NCI-H460 (cell line): ENCODE measurements at places on chromosomes 11 and 22.

DNA sequence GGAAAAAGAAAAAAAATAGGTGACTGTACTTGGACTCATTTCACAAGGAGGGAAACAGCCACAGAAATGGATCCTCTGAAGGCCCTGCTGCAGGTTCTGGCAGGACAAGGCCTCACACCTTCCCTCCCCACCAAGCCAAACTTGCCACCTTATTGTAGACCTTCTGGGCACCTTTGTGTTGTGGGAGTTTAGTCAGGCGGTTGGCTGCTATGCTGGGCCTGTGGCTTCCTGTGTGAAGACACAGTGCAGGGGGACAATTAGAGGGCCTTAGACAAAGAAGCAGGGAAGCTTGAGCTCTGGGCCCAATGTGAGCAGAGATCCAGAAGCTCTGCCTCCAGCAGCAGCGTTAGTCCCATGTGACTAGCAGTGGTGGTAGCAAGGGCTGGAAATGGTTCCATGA, 4.2 kb downstream of the RAB1B start:
- no peak for DNase-seq

DNA sequence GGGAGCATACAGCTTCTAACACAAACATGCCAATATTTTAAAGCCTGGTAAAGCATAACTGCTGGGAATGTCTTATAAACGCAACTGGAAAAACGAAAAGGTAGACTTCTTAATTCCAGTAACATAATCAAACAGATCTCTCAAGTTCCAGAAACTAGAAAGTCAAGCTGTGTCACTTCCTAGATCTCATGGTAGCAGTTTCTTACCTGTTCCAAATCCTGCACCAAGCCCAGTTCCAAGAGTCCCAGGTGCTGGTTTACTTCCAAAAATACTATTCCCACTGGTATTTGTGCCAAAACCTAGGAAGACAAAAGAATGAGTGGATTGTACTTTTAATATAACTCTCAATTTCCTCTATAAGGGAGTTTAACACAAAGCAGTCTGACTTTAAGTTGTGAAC, 44.2 kb downstream of the NUP98 start:
- no peak for DNase-seq

DNA sequence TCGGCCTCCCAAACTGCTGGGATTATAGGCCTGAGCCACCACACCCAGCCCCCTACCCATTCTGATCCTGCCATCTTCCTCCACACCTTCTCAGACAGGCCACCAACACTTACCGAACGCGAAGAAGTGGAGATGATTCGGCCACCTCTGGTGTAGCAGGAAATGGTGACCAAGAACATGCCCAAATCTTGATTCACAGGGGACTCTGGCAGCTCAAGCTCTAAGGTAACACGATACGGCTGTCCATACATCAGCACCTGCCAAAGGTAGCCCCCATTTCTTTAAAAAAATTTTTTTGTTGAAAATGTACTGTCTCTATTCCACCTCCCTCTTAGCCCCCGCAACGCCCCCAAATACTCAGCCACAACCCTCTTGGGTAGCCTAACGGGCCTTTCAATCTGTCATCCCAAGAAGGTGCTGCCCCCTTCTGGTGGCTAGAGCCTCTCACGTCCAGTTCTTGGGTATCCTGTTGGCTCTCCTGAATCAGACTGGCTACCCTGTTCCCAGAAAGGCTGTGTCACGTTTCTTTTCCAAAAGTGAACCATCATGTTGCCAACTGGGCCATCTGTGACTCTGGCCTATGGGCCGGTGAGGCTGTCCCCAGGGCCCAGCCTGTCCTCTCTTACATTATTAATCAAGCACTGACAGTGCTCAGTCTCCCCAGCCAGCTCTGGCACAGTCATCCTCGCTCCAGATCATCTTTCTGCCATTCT, 5.3 kb upstream of the LRRN4CL start:
- peak; percentile 71 for DNase-seq

GRCh38 chr11:73314117-73314961, 6.3 kb downstream of the ARHGEF17 start:
- DNase-seq = no peak

- no peak for DNase-seq
Measured at GRCh38 chr11:102840018-102840417, 3.4 kb downstream of the MMP3 start.

GRCh38 chr11:118229274-118229847, 4.5 kb upstream of the JAML start:
- no peak for DNase-seq

DNA sequence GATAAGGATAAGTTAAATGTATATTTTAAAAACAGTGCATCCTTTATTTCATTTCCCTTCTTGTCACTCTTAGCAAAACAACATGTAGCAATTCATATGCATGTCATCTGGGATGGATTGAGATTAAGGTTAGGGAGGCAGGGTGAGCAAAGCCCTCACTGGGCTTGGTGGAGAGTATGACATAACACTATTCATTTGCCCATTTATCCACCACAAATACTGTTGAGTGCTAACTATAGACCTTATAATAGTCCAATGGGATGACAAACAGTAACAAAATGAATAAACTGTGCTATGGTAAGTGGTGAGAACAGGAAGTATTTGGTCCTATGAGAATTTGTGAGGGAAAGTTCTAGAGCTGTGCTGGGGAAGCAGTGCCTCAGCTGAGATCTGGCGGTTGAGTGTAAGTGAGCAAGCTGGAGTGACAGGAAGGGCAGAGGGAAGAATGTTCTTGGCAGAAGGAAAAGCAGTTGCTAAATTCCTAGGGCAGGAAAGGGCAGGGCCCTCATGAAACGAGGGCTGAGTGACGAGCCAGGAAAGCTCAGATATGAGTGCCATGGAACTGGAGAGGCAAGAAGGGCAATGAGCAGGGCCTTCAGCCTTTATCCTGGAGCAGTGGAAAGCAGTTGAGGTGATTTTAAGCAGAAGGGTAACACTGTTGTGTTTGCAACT, 6.7 kb downstream of the HSD17B12 start:
- DNase-seq = no peak

DNA sequence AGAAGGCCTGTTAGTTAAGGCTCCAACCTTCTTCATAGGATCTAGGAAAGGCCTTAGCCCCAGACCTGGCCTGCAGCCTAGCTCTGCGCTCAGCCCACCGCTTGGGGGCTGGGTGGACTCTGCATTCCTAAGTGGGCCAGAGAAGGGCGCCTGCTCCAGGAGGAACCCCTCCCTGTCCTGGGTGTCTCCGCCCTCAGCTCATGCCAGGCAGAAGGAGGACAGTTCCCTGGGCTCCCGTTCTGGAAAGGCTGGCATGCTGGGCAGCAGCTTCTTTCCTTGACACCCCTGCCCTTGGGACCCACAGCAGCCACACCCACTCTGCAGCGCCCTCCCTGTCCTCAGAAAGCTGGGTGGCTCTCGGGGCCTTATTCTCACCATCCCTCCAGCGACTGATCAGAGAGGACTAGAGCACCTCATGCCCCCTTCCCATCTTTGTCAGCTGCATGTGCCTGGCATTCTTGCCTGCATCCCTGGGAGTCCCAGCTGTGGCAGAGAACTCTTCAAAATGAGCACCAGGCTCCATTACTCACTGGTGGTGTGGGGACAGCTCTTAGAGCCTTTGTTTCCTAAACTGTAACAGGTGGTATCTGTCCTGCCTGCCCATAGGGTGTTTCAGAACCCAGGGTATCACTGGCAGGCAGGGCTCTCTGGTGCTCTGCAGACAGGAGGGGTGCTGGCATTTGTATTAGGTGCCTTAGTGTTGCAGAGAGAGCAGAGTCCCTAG, 20.3 kb upstream of the MYRF start:
- DNase-seq = no peak

DNA sequence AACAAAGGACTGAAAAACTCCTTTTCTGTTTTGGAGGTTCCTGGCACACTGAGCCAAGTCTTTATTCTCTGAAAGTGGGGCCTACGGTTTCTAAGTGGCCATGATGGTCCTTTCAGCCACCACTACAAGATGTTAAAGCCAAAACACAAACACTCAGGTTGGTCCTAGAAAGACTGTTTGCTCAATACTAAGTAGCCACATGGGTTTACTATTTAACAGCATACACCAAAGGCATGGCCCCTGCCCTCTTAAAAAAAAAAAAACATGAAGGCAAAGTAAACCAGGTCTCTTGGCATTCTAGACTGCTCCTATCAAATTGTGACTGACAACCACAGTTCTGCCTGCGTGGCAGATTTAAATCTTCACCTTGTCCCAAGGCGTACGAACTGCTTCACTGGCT, 123.6 kb upstream of the BID start:
- no peak for DNase-seq

- no peak for DNase-seq
Measured at GRCh38 chr11:92859156-92859690, 110.2 kb upstream of the MTNR1B start.

- no peak for DNase-seq
Measured at GRCh38 chr11:82899186-82899820, 927 bp downstream of the PRCP start.

DNA sequence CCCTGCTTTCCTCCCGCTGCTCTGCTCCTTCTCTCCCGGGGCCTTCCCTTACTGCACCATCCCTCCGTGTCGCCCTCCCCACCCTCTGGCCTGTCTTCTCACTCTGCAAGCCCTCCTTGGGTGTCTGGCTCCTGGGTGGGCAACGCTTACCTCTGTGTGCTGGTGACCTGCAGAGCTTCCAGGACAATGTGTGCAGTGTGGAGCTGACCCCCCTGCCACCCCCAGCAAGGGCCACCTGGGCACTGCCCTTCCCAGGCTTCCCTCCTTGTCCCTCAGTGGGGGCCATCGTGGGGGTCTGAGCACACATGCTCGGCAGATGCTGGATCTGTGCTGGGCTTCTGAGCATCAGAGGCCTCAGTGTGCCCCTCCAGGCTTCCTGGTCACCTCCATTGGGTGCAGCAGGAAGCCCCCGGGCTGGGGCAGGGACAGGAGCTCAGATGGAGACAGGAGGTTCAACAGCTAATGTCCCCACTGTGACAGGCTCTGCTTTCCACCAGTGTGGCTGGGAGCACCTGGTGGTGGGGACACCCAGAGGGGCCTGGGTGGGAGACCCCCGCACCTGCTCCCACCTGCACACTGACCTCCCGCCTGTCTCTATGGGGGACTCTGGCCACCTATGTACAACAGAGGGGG, 7.8 kb upstream of the BRSK2 start:
- no peak for DNase-seq

DNA sequence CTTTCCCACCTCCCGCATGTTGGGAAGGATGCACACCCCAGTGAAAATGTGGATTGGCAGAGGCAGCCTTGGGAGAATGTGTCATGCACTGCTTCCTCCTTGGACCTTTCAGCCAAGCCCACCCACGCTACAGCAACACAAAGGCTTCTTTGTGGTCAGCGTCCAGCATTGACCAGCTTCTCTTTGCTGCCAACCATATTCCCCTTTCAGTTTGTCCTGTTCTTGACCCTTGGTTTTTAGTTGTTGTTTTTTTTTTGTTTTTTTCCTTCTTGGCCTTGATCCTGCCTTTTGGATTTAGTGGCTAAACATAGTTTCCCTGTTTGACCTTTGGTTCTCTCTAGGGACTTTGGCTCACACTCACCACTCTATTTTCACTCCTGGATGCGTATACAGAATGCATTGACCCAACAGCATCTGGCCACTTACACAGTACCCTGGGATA, 573.6 kb downstream of the INSC start:
- DNase-seq = no peak

- DNase-seq = no peak
Measured at GRCh38 chr11:113048820-113049768, 87.9 kb downstream of the NCAM1 start.

DNA sequence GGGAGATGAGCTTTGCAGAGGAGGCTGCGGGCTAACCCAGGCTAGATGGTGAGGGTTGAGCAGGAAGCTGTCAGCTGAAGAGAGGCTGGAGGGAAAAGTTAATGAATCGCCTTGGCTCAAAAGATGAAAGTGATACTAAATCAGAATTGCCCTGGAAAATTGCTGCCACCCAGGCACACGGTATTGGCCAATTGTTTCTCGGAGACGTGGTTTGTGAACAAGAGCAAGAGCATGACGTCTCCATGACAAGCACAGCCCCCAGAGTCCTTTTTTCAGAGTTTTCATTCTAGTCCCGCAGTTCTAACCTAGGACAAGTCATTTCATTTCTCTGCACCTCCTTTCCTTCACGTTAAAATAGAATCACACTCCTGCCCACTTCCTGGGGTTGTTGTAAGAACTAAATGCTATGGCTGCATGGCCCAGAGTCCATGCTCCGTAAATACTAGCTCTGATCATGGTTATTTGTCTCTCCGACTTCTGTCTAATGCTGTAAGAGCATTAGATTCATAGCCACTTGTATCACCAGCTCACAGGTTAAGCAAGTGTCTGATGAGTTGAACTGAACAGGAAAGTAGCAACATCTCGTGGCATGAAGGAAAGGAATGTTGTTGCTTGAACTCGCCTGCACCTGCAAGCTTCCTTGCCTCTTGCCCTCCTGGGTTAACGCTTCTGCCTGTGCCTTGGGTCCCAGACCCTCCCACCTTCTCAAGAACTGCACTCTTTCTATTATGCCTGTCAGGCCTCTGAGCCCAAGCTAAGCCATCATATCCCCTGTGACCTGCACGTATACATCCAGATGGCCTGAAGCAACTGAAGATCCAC, 33.8 kb upstream of the NUP50 start:
- DNase-seq = no peak

DNA sequence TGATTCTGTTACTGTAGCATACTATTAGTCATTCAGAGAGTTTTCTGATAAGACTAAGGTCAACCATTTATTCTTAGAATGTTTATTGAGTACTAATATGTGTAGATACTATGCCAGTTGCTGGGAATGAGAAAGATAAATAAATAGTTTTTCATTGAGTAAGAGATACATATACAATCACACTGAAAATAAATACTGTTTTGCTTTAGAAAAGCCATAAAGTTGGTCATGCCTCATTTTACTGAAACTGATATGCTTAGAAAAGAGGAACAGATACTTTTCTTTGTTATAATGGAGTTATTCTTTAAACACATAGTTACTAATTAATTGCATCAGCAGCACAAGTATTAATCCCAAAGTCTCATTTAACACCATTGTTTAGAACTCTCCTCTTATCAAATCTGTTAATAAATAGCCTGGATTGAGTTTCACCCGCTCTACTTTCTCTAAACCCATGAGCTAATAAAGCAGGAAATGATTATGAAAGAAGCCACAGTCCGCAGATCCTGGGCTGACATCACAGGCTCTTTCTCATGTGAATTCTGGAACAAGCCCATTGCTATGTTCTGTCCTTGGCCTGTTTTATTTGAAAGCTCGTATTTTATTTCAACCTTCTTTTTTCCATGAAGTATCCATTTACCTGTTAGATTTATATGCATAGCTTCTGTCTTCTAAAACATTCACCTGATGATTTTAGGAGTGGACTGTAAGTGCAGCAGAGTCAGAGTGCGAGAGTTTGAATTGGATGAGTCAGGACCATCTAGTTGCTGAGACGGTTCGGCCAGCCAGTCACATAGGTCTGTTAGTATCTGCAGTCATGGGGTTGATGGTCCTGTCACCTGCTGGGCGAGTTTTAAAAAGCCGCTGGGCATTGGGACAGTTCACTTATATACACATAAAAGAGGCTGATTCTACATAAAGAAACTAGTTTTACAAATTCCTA, 35.5 kb downstream of the PIWIL4 start:
- DNase-seq = peak; percentile 71

DNA sequence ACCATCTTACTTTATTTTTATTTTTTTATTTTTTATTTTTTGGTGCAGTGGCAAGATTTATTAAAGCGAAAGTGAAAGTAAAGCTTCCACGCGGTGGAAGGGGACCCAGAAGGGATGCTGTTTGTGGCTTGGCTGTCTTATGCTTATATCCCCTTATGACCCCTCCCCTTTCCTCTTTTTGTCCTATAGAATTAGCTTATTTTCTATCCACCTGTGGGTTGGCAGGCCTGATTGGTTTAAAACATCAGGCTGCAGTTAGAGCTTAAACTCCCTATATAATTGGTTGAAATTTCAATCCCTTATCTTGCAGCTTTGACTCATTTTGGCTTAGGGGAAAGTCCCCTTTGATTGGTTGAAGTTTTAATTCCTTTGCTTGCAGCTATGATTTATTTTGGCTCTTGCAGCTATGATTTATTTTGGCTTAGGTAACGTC, 50.5 kb downstream of the NNMT start:
- no peak for DNase-seq
